Stimulated activated CD4-positive, alpha-beta T cell treated with anti-CD3 and anti-CD28 coated beads, Interleukin-4, amount 100 ng/mL, for 48 hours (primary cell): ENCODE measurements at places on chromosomes 6 and 20.

GRCh38 chr6:25787428-25787827 is 32.9 kb downstream of the SLC17A4 start:
- DNase-seq = no peak

- no peak for DNase-seq
These were observed 215.3 kb downstream of the EYA4 start for GRCh38 chr6:133456439-133456838.

DNA sequence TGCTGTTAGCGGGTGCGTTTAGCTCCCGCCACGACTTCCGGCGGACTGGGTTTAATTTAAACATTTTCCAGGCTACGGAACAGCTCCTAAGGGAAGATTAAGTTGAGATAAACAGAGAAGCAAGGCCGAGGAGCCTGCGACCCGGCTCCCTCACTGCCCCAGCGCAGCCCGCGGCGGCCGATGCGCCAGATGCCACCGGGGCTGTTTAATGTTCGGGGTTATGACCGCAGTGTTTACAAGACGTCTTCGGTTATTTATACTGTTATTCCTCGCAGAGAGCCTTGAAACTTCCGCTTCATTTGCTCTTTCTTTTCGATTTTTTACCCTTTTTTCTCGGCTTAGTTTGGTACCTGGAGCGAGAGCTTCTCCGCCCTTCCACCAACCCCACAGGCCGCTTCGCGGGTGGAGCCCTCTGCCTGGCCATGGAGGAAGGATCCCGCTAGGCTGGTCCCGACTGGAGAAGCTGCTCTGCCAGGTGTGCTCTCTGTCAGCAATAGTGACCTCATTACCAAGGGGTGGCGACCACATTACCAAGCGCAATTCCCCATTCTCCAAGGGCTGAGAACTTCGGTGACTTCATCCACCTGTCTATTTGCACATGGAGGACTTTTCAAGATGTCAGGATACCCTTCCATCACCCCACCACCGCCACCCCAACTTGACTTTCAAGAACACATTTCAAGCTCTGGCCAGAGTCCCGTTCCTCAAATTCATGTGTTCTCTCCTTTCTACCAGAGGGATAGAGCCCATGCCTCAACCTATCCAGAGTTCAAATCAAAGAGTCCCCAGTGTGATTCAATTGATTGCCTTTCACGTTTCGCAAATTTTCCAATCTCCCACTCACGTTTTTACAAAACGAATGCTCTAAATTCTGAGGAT is 4.1 kb downstream of the TCF21 start:
- no peak for DNase-seq

- DNase-seq = no peak
These were observed 8.9 kb downstream of the MANBAL start for GRCh38 chr20:37298190-37298939.

DNA sequence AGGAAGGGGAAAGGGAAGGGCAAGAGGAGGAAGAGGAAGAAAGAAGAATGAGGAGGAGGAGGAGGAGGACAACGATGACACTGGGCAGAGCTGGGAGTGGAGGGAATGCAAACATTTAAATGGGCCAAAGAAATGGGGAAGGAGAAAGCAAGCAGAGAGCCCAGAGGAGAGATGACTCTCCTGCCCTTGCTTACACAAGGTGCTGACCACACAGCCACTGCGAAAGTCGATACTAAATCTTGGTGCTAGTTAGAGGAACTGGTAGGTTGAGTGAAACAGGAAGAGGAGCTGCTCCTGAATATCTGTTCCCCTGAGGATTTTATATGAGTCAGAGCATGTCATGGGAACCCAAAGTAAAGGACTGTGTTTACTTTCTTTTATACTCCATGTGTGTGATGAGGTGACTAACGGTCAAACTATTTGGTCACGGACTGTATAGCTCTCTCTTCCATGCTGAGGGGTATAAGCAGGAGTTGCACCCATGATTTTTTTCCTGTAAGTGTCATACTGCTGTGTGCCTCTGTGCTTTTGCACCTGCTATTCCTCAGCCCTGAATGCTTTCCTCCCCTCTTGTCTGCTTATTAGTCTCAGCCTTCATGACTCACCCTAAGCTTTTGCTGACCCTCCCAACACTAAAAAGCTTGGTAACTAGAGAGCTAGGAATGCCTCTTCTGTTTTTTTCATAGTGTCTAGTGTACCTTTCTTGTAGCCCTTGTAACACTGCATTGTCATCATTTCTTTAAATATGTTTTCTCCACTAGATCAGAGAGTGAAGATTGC is 9.5 kb upstream of the PAQR8 start:
- no peak for DNase-seq

- DNase-seq = no peak
These were observed 17.1 kb downstream of the KIF6 start for GRCh38 chr6:39707962-39708683.

- DNase-seq = no peak
These were observed 182.1 kb upstream of the AFDN start for GRCh38 chr6:167644412-167645132.
